ENCODE measurements at places on chromosomes 7 and 10.

GRCh38 chr10:51488766-51489408 lies 210.5 kb downstream of the CSTF2T start:
- no peak for DNase-seq

GRCh38 chr10:95935429-95935828 lies 27.7 kb downstream of the CC2D2B start:
- no peak for DNase-seq

GRCh38 chr7:108455551-108455997 lies 662 bp downstream of the NRCAM start:
- no peak for DNase-seq

DNA sequence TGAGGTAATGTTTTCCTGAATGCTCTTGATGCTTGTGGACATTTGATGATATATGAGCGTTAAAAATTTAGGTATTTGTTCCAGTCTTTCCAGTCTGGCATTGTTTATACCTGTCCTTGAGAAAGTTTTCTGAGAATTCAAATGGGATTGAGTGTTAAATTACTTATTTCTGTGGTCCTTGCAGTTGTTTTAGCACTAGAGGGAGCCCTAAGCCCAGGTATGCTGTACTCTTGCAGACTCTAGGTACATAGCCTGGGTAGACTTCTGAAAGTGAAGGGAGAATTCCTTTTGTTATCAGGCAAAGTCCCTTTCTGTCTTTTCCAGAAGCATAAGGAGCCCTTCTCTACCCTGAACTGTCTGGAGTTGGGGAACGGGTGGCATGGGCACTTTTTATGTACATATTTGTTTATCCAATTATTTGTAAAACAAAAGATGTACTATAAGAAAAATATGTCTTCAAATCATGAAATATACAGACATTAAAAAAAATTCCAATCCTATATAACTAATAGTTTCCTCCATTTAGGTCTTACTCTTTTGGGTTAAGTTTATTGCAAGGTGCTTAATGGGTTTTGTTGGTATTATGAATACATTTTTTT lies 262.1 kb downstream of the ATRNL1 start:
- no peak for DNase-seq

DNA sequence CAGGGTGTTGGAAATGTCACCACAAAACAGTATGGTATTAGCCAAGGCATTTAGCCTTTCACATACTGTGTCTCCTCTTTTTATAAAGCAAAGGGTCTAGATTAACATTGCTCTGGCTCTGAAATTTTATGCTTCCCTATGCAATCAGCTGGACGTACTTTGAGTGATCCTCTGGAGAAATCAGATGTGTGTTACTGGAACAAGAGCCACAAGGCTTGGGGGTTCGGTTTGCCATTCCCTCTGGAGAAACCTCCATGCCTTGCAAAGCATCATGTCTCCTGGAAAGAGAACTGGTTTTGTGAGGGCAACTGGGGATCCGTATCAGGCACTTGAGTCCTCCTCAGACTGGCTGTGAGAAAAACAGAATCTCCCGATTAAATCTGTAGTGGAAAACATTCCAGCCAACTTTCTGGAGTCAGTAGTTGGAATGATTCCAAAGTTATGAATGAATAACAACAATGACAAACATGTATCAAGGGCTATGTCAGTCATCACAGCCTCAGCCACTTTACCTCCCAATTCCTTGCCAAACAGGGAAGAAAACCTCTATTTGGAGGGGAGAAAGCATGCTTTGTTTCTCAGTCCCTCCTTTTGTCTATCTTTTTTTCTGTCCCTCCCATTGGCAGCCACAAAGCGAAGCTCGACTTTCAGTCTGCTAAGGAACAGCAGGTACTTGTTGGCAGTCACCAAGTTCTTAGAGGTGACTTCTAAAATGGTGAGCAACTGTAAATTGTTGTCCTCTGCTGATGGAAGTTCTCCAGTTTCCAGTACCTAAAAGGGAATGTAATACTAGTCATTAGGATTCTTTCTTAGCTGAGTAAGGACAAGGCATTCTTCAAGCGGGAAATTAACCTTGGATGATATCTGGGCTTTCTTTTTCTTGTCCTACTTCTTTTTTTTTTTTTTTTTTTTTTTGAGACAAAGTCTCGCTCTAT lies 864.8 kb upstream of the AUTS2 start:
- DNase-seq = no peak

- DNase-seq = no peak
These were observed 39.2 kb upstream of the DMTF1 start for GRCh38 chr7:87113077-87113476.

GRCh38 chr10:52463826-52464225 lies 149.7 kb downstream of the DKK1 start:
- no peak for DNase-seq

- DNase-seq = no peak
These were observed 58.9 kb downstream of the CLRN3 start for GRCh38 chr10:127833804-127834203.

GRCh38 chr10:33532901-33533300 lies 198.4 kb upstream of the NRP1 start:
- no peak for DNase-seq

GRCh38 chr7:47758546-47758945 lies 176.6 kb upstream of the TNS3 start:
- DNase-seq = no peak

GRCh38 chr10:44680764-44681163 lies 230.4 kb upstream of the TMEM72 start:
- DNase-seq = no peak

DNA sequence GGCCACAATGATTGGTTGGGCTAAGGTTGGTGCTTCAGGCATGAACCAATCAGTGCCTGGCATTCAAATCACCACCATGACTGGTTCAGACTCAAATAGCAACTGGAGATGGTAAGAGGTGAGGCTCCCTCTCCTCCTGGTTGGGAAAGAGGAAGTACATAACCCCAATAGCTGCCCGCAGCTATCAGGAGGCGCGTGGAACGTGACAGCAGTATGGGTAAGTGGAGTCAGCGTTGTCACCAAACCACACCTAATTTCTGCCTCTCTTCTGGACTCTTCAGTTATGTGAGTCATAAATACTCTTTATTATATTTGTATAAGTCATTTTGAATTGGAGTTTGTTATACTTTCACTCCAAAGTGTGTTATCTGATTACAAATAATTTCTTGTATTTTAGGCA lies 17.9 kb upstream of the ITGA8 start:
- no peak for DNase-seq
